ENCODE measurements at places on chromosomes 6 and 20.

DNA sequence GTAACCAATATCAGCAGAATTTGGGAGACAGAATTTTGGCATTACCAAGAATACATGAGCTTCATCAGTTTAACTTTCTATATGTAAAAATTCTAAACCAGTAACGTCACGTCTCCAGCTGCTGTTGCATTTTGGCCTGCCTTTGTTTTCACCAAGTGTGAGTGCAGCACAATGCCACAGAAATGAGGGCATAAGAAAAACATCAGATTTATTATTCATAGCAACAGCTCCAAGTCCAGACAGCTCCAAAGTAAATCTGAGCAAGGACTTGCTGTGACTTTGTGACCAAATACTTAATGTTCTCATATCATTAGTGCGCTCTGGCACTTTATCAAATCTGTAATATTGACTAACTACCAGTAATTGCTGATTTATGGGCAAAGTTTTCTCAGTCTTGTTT lies 11.0 kb upstream of the FBXL4 start:
- DNase-seq, result no peak

- DNase-seq, result no peak
Observed at GRCh38 chr6:39298061-39298460, 16.2 kb downstream of the KCNK17 start.

DNA sequence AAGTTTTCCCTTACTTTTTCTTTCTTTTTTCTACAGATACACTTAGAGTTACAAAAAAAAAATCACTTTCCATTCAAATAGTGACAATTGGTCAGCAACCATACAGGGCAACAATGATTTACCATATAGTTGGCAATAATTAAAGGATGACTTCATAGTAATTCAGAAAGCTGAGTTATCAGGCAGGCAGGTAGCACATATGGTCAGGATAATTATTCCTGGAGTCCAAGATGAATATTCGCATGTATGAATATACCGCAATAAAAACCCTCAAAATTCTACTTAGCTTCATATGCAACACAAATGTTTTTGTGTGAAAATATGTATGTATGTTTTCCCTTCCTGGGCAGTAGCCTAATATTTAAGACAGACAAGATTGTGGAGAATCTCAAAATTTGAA lies 34.5 kb downstream of the COL19A1 start:
- DNase-seq, result no peak

DNA sequence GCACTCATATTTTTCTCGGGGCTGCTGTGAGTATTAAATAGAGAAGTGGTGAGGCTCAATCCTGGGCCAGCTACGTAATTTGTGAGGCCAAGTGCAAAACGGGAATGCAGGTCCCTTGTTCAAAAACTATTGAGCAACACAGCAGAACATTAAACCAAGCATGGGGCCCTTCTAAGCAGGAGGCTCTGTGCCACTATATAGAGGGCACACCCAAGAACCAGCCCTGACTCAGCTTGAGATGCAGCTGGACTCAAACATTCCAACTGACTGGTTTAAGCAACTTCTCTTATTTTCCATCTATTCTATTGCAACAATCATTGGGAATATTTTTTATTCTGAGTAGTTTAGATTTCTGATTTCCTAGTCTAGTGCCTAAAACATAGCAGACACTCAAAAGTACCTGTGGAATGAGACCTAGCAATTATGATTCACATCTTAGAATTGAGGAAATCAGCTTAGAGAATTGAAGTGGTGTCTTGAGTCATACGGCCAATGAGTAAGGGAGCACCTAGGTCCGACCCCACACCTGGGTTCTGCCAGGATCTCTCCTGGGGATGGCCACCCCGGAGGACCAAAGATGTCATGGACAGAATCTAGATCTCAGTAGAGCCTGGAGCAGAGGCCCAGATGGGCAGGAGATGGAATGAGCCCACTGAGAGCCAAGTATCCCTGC lies 1.3 kb downstream of the SIRPB2 start:
- no peak for DNase-seq

GRCh38 chr6:170230520-170231292 lies 60.2 kb downstream of the DLL1 start:
- no peak for DNase-seq
